ENCODE measurements at places on chromosomes 5 and 9.

DNA sequence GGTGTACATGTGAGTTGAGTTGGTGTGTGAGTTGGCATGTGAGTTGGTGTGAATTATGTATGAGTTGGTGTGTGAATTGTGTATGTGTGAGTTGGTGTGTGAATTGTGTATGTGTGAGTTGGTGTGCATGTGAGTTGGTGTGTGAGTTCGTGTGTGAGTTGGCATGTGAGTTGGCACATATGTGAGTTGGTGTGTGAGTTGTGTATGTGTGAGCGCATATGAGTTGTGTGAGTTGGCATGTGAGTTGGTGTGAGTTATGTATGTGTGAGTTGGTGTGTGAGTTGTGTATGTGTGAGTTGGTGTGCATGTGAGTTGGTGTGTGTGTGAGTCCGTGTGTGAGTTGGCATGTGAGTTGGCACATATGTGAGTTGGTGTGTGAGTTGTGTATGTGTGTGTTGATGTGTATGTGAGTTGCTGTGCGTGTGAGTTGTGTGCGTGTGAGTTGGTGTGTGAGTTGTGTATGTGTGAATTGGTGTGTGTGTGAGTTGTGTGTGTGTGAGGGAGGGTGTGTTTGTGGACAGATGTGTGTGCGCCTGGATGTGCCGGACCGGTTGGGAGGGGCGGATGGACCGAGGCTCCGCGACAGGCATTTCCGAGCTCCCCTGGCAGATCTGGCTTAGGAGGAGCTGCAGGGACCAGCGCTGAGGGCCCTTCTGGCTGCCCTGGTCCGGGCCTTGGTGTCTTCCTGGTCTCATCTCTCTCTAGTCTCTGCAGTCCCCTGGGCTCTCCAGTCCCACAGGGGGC, 162.5 kb upstream of the IER5L start:
- DNase-seq: peak; percentile 13

GRCh38 chr5:80481019-80481893, 6.6 kb upstream of the FAM151B start:
- DNase-seq: peak; percentile 52

DNA sequence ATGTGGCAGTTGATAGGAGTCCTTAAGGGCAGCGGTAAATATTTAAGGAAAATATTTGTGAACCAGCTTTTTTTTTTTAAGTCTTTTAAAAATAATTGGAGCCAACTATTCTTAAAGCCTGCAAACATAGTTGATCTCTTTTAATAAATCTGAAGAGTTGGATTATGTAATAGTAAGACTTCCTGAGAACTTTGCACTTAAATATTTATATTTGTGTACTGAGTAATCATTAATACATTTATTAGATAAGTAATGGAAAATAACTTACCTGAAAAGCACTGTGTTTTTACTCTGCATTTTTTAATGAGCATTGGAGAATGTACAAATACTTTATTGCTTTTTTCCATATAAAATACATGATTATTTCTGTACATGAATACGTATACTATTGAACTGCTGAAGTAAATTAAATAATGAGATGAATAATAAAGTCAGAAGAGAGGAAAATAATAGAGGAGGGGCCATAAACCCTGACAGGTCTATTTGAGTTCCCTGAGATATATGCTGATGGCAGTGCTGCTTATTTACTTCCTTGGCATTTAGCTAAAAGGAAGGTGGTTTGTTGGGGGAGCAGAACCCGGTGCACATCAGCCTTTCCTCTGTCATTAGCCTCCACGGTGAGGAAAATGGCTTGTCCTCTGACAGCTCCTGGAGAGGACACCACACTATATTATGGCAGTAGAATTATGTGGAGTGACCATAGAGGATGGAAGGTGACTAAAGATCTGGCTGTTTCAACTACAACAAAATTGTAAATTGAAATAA, 148.0 kb downstream of the ZSWIM6 start:
- no peak for DNase-seq

- DNase-seq: no peak
Observed at GRCh38 chr9:81601639-81602623, 87.4 kb downstream of the TLE1 start.

DNA sequence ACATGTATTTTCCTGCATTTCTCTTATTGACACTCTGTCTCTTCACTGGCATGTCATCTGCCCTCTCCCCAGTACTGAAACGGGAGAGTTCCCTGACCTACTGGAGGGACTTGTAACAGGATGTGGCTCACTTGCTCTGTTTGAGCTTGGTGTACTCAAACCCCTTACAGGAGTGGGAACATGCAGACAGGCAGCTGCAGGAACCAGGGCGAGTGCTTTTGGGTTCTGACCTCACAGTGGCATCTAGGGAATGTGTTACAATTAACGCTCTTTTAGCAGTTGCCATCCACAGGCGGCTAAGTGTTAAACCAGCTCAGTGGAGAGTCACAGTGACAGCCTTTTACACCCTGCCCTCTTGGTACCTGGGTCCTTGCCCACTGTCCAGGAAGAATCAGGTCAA, 300.3 kb upstream of the GRAMD2B start:
- DNase-seq: no peak

DNA sequence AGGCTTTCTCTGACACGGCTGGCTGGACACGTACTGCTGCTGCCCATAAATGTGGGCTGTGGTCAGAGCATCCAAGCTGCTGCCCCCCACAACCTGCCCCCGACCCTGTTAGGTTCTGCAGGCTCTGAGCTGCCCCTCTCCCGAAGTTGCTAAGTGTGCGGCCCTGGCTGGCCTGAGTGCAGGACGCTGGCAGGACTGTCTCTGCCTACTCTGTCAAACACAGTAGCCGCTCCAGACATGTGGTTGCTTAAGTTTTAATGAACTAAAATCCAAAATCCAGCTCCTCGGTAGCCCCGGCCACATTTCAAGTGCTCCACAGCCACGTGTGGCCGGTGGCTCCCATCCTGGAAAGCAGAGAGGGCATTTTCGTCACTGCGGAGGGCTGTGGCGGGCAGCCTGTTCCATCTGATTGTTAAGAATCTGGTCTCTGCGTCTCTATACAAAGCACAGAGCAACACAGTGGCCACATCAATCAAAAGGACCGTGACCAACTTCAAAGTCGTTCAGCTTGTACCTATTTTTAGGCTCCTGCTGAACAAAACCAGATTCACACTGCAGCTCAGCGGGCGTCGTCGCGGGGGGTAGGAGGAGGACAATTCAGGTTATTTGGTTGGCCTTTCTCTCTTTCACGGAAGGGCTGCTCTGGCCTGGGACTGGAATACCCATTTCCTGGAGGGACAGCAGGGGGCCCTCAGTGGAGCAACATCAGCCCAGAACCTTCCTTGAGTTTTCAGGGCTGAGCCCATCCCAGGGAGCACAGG, 68.9 kb downstream of the PTCH1 start:
- DNase-seq: no peak

DNA sequence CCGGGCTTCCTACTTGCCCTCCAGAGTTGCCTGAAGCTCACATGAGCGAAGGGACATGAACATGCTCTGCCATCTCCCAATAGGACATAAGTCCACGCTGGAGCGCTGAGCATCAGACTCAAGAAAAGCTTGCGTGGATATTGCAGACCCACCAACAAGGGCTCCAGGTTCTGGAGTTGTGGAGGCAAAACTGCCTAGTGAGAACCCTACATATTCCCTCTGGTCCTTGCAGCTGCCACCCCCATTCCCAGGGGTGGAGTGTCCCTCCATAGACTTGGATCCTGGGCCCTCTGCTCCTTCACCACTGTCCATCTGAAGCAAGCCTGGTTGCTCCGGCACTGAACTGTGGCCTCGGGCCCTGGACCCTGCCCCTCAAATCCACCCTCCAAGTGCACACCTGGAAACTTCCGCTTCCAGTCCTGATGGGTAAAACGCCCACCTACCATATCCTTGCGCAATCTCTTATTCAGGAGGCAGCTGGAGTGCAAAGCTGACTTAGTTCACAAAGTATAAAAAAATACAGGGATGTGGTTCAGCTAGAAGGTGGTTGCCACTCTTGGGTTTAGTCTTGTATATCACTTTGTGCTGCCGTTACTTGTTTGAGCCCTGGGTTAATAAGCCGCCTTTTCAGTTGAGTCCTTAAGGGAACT, 28.0 kb downstream of the HRH2 start:
- no peak for DNase-seq

All from NCI-H82 (cell line).